ENCODE measurements at places on chromosomes 16 and 17. TPM values are rescaled to one million over a fixed set of nuclear protein-coding genes. Genes with fewer than 3 reads are reported as not detected.

CLEC18B gene
- polyA plus RNA-seq: 4.5 TPM

DNA sequence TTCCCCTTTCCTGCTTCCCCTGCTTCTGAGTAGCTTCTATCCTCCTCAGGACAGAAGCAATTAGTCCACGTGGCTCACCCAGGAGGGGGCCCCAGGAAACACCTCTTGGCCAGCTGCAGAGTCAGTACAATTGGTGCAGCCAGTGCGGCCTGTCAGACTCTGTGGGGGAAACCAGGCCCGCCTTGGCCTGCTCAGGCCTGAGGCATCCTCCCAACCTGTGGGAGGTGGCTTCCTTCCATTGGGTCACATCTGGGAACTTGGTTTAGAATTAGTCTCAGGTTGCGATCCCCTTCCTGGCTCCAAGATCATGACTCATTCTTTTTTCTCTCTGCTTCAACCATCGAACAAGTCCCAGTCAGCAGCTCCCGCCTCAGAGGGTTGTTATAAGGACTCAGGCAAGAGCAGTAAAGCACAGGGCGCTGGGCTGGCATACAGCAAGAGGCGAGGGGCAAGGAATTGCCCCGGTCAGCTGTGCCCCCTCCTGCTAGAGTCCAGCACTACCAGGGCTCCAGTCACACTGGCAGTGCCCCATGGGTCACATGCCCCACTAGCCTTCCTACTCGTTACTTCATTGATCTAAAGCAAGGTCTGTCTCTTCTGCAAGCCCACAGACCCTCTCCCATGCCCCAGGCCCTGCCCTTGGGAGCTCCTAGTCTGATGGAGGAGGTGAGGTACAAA, 8.1 kb upstream of the EPX start:
- DNase-seq: no peak

XYLT1 gene
- 5.8 TPM for polyA plus RNA-seq

- no peak for DNase-seq
These were observed 83.5 kb upstream of the WSCD1 start for GRCh38 chr17:5986644-5987043.

OR3A1 gene
- polyA plus RNA-seq: not detected

DNA sequence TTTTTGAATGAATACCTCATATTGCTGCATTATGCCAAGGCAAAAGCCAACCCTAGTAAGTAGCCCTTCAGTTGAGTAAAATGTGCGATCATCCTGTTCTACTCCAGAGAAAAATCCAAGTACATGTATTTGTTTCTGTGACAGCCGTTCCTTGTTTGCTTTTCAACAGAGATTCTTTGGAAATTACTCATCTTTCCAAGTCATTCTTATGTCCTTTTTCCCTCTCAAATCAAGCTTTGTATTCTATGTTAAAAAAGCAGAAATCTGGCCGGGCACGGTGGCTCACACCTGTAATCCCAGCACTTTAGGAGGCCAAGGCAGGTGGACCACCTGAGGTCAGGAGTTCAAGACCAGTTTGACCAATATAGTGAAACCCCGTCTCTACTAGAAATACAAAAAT, 112.9 kb upstream of the HAS3 start:
- no peak for DNase-seq

ARL4D gene
- 0.45 TPM for polyA plus RNA-seq

- no peak for DNase-seq
These were observed 1342.5 kb downstream of the TP53TG3F start for GRCh38 chr16:34801875-34802274.

DNA sequence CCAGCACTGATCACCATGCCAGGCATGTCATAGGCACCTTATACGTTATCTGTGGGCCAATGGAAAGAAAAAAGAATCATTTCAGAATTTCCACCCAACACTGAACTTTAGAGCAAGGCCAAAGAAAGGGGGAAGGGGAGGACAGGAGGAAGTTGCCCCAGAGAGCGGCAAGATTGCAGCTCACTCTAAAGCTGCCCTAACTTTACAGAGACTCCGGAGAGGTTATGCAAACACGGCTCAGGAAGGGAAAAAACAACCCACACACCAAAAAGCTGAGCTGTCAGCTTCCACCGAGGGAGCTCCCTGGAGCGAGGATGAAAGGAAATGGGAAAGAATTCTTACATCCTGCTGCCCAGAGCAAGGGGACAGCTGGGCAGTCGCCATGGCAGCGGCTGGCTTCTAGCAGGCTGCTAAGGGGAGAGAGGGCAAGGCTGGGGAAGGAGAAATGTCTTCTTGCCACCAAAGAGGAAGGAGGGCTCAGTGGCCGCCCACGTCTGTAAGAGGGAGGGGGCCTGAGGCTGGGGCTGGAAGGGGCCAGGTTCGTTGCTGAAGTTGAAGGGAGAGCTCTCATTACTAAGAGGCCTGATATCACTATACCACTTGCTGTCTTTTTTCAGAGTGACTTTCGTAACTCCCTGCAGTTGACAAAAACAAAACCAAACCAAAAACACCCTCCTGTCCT, 18.2 kb downstream of the COTL1 start:
- DNase-seq: peak; percentile 59

GRCh38 chr17:65278050-65278819, 141.1 kb downstream of the RGS9 start:
- peak; percentile 62 for DNase-seq

GRCh38 chr17:61470530-61471136, 18.4 kb downstream of the TBX4 start:
- DNase-seq: peak; percentile 66

VAC14 gene
- 32.9 TPM for polyA plus RNA-seq

GRCh38 chr17:68297195-68297594, 5.9 kb downstream of the ARSG start:
- DNase-seq: no peak

GRCh38 chr17:10733666-10734065, 3.8 kb upstream of the TMEM220 start:
- peak; percentile 83 for DNase-seq

TRPV3 gene
- polyA plus RNA-seq: 20.1 TPM

GRCh38 chr17:81859906-81860755, at the start of gene P4HB:
Gene P4HB (minus strand): TSS chr17:81860535. CDS start chr17:81860471, 64 bp downstream.
- DNase-seq: peak; percentile 53

CDH11 gene
- polyA plus RNA-seq: 0.22 TPM

DNA sequence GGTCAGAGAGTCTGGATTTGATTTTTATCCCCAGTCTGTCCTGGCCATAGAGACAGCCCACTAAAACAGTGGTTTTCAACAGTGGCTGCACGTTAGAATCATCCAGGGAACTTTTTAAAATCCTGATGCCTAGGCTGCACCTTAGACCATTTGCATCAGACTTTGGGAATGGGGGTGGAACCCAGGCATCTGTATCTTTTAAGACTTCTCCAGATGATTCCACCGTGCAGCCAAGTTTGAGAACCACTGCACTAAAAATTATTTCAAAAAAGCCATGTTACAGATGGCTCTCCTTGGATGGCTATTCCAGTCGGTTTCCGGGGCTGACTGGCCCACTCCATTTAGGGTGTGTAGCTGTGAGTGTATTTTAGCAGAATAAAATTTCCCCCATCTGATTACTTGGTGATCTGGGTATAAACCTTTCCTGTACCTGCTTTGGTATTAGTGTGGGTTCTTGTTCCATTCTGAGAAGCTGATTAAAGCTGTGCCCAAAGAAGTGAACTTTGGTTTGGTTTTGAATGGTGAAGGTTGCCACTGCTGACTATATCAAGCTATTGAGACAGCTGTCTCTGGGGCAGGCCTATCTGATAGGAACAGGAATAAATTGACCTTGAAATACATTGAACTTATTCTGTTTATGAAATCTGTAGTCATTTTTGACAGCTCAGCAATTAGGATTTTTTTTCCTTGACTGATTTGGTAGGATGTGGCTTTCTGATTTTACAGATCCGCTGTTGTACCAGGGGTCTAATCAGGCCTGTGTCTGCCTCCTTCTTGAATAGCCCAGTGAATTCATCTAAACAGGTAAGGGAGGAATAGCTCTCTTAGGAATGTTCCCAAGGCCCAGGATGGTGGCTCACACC, 1.3 kb downstream of the ATP5MC1 start:
- peak; percentile 73 for DNase-seq

All from small intestine (tissue), 16 donors.